Fibroblast of the aortic adventitia (primary cell): ENCODE measurements at places on chromosomes 1 and 21.

DNA sequence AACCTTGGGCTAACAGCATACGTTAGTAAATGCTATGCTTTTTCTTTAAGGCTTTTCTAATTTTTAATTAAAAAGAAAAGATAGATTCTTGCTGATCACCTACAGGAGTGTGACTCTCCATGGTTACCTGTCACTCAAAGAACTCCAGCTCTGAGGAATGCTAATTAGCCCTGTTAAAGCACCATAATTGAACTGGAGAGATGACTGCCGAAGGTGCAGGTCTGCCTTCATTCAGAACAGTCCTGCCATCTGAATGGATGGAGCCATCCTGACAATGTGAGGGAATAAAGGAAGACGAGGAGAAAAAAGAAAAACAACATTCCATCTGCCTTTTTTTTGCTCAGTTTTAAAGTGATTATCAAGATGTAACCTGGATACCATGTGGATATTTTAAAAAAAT is 94.6 kb downstream of the ATP6V1G3 start:
- no peak for DNase-seq

DNA sequence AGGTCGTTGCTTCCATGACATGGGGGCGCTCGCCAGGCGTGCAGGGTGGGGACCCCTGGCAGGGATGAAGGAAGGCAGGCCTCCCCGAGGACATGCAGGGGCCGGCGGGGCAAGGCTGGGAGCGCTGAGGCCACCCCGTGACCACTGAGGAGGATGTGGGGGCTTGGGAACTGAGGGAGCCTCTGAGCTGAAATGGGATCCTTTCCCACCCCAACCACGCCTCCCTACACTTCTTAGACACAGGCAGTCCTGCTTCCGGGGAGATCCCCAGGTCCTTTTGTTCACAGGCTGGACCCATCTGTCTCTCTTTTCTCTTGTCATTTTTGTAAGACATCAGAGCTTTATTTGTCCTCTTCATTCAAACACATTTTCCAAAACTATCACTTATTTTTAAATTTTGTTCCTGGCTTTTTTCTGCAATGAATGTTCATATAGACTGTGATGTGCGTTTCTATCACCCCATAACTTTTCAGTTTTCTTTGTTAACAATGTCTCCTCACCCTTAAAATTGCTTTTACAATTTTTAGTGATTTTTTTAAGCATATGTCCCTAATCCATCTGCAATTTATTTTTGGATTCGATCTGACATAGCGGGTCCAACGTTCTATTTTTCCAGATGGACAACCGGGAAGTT is 156.7 kb upstream of the BACE2 start:
- no peak for DNase-seq

- no peak for DNase-seq
Observed at GRCh38 chr1:11620405-11620804, 33.8 kb downstream of the FBXO2 start.

- DNase-seq, result no peak
Observed at GRCh38 chr1:180451504-180451903, 50.9 kb downstream of the ACBD6 start.

DNA sequence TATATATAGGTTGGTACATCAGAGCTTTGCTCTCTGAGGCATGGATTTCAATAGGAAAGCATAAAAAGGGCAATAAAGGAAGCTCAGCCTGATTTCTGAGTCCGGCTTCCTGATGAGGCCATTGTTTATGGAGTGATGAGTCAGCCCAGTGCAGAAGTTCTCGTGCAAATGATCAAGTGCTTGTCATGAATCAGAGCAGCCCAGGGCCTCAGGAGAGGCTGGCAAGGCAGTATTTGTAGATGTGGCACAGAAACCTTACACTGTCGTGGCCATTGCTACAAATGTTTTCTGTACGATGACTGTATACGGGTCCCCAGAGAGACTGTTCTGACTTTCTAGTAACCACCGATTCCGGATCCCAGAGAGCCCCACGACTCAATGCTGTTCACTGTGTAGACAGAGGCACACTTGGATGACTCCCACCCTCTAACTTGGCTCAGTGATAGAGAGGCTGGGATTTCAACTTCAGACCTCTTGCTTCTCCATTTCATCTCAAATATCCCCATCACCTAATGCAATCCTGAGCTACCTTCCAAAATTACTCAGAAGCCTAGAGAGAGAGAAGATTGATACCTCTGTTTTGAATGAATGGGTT is 26.8 kb downstream of the UMODL1 start:
- peak; percentile 97 for DNase-seq

- DNase-seq, result peak; percentile 77
Observed at GRCh38 chr1:8941906-8942305, 3.8 kb upstream of the CA6 start.

- no peak for DNase-seq
Observed at GRCh38 chr1:45658171-45658570, 28.2 kb downstream of the GPBP1L1 start.

GRCh38 chr1:161981735-161982506 is 41.7 kb downstream of the OLFML2B start:
- DNase-seq, result no peak

- DNase-seq, result no peak
Observed at GRCh38 chr1:117363571-117364048, 3.6 kb upstream of the MAN1A2 start.

DNA sequence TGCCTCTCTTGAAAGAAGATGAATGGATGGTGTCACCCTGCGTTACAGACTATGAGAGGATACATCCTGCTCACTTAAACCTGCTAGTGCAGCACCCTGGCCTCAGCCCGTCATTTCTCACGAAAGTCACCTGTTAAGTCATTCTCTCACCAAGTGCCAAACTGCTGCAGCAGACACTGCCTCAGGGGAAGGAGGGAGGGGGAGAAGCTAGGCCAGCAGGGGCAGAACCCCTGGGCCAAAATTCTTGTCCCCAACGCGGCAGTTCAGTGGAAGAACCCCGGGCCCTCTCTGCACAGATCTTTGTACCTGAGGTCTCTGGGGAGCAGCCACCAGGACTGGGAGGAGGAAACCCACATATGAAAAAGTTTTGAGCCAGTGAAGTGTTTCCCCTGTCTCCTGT is 37.6 kb downstream of the SYT6 start:
- no peak for DNase-seq

GRCh38 chr1:224213438-224214119 is 30.5 kb downstream of the DEGS1 start:
- DNase-seq, result no peak
